Activated CD4-positive, CD25-positive, alpha-beta regulatory T cell treated with anti-CD3 and anti-CD28 coated beads, Interleukin-2, amount 50 U/mL, for 24 hours (primary cell): ENCODE measurements at places on chromosomes 3 and 15.

GRCh38 chr3:128499724-128500275, 6.8 kb upstream of the GATA2 start:
- ATAC-seq = no peak

GRCh38 chr15:63678393-63678792, 81.2 kb downstream of the FBXL22 start:
- no peak for ATAC-seq

DNA sequence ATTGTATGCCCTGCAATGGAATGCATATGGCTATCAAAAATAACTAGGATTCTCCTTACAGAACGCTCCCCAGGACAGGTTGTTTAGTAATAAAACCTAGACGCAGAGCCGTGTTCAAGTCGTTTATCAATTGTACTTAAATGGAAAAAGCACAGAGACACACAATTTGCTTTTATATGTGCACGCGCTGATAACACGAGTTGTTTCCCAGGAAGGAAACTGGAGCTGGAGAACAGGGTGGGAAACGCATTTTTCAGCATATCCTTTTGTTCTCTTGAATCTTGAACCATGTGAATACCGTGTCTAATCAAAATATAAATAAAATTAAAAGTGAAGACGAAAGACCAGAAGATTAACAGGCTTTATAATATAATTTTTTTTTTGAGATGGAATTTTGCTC, 3.6 kb upstream of the ANPEP start:
- ATAC-seq = no peak

GRCh38 chr3:144375088-144375487, 403.5 kb downstream of the DIPK2A start:
- ATAC-seq = no peak

GRCh38 chr3:174100744-174101143, 703.2 kb downstream of the NLGN1 start:
- no peak for ATAC-seq

DNA sequence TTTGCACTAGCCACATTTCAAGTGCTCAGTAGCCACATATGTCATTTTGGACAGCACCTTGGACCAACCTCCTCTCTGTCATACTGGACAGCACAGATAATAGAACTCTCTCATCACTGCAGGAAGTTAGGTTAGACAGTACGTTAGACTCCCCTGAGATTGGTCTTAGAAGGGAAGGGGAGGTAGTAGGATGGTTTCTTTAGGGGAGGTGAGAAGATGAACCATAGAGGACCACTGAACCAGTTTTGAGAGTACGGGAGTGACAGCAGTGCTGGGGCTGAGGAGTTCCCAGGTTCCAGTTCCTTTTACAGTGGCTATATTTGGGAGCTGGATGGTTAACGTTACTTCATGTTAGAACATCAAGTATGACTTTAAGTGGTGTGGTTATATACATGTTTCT, 7.8 kb downstream of the LRCH3 start:
- no peak for ATAC-seq
